ENCODE measurements at places on chromosomes 3 and 15.

- DNase-seq, result no peak
These were observed 285.3 kb downstream of the FAM43A start for GRCh38 chr3:194971009-194971408.

DNA sequence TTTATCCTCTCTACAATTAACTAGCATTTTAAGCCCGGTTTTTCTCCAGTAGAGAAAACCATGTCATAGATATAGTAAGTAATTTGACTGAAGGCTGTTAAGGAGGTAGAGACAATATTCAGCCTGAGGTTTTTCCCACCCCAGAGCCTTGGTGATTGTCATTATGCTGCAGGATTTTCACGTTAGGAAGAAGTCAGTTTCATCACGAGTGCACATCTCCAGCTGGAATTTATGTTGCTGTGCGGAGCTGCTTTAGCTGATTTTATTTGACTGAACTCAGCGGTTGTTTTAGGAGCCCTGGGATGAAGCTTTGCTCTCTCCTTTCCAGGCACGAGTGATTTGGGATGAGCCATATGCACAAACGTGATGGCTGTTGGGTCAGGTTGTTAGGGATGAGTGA lies 271.3 kb upstream of the RGMA start:
- DNase-seq, result no peak

GRCh38 chr15:22735781-22736180 lies 50.7 kb upstream of the NIPA1 start:
- DNase-seq, result no peak

DNA sequence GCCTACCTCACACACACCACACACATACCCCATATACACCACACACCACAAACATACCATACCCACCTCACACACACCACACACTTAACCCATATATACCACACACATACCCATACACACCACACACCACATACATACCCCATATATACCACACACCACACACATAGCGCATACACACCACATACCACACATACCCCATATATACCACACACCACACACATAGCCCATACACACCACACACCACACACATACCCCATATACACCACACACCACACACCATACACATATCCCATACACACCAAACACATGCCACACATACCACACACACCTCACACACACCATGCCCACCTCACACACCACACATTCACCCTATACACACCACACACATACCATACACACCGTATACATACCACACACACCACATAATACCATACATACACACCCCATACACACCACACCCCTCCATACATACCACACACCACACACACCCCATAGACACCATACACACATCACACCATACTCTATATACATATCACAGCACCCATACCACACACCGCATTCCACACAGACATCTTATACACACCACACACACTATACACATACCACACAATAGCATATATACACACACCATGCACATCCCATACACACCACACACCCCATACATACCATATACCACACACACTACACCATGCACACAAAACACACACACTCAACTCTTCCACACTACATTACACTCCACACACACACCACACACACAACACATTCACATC lies 29.5 kb downstream of the APBA2 start:
- DNase-seq, result no peak

- no peak for DNase-seq
These were observed 105.9 kb downstream of the TPRG1 start for GRCh38 chr3:189277711-189278110.

DNA sequence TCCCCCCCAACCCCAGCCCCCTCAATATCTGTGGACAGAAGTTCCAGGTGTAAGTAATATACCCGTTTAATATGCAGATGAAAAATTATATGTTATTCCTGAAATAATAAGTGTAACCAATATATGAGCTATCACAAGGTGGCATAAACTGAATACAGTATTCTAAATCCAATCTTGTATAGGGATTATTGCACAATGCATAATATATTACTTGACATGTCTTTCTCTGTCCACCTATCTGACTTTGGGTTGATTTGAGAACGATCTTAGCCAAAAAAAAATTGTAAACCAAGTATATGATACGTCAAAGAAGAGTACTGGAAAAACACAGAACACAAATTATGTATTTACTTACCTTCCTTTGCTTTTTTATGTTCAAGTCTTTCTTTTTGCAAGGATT lies 47.8 kb downstream of the GOLIM4 start:
- DNase-seq, result no peak

- no peak for DNase-seq
These were observed 132.6 kb downstream of the TNIK start for GRCh38 chr3:171327441-171328174.

DNA sequence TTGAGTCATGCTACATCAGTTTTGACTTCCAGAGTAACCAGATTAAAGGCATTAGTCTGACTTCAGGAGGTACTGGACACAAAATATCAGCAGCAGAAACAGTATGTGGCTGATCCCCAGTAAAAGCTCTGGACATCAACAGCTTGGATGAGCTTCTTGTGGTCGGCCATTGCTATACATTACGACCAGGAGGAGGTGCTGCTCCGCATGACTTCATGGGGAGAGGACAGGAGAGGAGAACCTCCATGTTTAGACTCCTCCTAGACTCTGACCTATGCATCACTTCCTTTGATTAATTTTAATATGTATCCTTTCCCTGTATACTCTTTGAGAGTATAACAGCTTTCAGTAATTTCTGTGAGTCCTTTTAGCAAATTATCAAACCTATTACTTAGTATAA lies 285.6 kb upstream of the ARHGEF26 start:
- DNase-seq, result no peak

DNA sequence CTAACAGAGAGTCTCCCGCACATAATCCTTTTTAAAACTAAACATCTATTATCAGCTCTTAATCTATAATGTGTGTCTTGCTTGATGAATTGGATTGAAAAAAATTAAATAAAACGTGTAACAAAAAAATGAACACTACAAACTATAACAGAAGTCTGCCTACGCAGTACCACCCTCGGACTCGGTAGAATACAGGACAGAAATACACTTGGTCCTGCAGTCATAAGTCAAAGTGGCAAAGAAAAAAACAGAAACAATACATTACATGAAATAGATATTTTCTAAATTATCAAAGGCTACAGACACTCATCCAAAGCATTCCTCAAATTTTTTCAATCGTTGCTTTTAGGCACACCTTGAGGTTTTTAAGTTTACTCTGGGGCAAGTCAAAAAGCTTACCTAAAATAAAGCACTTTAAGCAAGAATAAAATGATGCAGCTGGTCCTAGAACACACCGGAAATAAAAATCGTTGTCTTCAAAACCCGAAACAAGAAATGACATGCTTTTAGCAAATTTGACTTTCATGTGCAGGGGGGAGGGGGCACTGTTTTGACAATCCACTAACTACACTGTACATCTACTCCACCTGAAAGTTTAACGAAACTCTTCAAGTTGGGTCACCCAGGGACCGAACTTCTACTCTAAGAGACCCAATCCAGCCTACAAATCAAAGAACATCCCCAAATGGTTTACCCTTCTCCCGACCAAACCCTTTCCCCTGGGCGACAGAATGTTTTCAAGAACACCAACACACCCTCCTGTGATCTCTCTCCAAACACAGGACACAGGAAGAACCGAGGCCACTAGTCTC lies 1.3 kb downstream of the ADAM10 start:
- DNase-seq, result peak; percentile 24

- DNase-seq, result no peak
These were observed 207.9 kb upstream of the RGMA start for GRCh38 chr15:93296759-93297500.

DNA sequence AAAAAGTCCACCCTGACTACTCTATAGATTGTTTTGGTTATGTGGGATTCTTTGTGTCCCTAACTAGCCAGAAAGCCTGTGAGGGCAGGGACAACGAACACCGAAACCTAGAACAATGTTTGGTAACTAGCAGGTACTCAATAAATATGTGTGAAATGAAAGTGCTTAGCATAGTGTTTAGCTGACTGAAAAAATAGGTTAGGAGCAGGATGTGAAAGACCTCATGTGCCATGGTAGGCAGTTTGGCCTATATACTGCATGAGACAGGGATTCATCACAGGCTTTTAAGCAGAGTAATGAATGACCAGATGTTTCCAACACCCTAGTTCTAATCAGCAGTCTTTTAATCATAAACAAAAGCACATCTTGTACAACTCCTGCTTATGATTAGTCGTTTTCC lies 64.2 kb downstream of the MYO5A start:
- no peak for DNase-seq

GRCh38 chr3:131616719-131617118 lies 113.9 kb upstream of the MRPL3 start:
- peak; percentile 26 for DNase-seq

DNA sequence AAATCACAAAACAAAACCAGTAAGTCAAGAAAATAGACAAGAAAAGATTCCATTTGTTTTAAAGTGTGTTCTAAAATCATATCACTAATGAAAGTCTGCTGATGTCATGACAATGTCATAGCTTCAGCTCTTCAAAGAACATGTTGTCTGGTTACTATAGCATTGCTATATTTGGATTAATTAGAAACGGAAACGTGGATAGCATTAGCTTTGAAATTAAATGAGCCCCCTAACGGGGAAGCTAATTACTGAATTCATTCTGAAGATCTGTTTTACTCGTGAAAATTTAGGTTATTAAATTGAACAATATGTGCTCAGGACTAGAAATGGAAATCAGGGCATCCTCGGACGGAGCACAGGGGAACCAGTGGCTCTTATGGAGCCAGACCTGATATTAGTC lies 316.7 kb upstream of the AGTR1 start:
- DNase-seq, result no peak

- no peak for DNase-seq
These were observed 68.1 kb upstream of the DCLK3 start for GRCh38 chr3:36832406-36832805.

GRCh38 chr3:129521611-129522010 lies 6.8 kb upstream of the RHO start:
- no peak for DNase-seq

DNA sequence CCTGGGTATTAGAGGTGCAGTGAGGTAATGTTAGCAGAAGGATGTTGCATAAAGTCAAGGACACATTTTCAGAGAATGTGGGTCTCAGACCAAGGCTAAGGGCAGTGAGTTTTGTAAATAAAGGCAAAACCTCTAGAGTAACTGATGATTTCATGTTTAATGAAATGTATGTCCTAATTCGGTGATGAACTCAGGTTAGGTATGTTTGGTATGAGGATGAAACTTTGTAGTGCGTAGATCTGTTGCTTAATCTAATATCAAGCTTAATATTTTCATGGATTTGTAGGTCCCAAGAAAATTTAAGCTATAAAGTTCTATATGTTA lies 3.6 kb downstream of the USP50 start:
- peak; percentile 14 for DNase-seq
